ENCODE measurements at places on chromosomes 3 and 15.

- no peak for DNase-seq
Measured at GRCh38 chr15:67593562-67593961, 51.1 kb downstream of the MAP2K5 start.

GRCh38 chr3:54865316-54865715 lies 62.5 kb downstream of the LRTM1 start:
- DNase-seq, result no peak

DNA sequence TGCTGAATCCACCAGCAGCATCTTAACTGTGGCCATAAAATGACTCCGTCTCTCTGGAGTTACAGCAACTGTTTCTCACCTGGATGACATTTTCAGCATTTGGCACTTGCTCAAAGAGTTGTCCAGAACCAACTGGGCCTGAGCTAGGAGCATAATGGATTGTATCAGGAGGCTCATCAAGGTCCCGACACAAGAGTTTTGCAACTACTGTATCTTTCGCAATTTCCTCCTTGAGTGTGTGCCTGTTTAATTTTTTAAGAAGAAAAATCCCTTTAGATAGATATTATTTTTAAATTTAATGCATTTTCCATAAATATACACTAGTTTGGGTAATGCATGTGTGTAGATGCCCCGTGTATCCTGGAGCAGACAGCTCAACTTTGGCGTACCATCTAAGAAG lies 44.3 kb upstream of the C3orf49 start:
- no peak for DNase-seq

DNA sequence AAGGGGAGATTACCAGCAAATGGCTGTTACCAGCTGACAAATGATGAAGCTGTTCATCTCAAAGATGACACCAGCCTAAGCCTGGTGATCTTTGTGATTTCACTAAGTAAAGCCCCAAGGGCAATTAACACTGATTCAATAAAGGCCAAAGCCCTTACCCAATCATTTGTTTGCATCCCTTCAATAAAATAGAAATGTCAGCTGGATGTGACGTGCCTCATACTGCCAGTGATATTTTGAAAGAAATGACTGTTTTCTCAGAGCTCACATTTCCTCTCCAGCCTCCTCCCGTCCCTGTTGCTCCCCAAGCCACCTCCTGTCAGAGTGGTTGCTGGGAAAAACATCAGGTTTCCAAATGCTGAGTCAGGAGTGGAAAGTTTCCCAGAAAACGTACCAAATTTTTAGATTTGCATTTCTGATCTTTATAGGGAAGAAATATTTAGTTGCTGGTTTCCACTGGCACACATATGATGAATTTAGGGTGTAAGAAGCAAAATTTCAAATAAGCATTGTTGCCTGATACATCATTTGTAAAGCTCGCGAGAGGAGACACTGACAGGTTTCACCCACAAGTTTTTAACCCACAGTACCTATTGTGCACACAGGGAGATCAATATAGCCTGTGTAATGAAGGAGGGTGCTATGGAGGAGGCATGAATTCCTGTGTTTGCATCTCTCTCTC lies 21.0 kb downstream of the C2CD4A start:
- DNase-seq, result no peak

DNA sequence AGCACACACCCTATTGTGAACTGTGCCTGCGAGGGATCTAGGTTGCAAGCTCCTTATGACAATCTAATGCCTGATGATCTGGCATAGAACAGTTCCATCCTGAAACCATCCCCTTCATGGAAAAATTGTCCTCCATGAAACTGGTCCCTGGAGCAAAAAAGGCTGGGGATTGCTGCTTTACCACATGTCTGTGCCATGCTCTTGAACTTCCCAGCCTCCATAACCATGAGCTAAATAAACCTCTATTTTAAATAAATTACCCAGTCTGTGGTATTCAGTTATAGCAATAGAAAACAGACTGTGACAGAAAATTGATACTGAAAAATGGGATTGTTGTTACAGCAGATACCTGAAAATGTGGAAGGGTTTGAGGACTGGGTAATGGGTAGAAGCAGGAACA lies 162.7 kb downstream of the RAB11A start:
- DNase-seq, result no peak

DNA sequence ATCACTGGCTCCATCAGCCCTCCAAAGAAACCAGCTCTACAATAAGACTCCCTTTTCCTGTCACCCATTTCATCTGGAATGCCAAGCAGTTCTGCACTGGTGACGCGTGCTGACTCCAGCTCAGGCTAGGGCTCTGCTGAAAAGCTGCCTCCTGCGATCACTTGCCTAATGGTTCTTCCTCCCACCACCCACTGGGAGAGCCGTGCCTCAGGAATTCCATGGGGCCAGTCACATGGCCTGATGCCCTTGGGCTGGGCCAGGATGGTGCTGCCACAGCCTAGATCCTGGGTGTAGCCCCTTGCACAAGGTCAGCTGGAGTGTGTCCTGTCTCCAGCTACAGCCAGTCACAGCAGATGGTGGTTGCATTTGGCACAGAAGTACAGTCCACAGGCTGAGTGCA lies 98.9 kb downstream of the DNAJB8 start:
- DNase-seq, result no peak

DNA sequence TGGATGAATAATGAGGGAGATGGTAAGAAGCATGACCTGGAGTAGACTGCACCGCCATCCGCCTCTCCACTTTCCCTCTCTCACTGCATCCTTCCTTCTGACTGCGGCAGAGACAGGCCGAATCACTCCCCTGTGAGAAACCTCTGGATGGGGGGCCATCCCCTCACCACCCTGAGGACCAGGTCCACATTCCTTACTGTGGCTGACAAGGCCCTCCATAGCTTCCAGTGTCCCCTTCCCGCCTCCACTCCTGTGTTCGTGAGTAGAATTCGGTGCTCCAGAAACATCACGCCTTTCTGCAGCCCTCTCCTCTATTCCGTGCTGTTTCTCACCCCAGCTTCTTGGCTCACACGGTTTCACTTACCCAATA lies 2.8 kb downstream of the PIGZ start:
- DNase-seq, result no peak

DNA sequence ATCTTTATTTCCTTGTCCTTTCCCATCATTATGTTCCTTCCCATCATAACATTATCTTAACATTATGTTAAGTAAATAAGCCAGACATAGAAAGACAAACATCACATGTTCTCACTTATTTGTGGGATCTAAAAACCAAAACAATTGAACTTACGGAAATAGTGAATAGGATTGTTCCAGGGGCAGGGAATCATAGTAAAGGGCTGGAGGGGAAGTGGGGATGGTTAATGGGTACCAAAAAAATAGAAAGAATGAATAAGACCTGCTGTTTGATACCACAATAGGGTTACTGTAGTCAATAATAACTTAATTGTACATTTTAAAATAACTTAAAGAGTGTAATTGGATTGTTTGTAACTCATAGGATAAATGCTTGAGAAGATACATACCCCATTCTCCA lies 36.7 kb upstream of the MBNL1 start:
- DNase-seq, result no peak

GRCh38 chr3:146464783-146465182 lies 4.6 kb downstream of the PLSCR2 start:
- no peak for DNase-seq

- DNase-seq, result no peak
Measured at GRCh38 chr3:39814007-39814406, 4.6 kb downstream of the MYRIP start.

- DNase-seq, result no peak
Measured at GRCh38 chr15:40062816-40063562, 24.0 kb upstream of the SRP14 start.

DNA sequence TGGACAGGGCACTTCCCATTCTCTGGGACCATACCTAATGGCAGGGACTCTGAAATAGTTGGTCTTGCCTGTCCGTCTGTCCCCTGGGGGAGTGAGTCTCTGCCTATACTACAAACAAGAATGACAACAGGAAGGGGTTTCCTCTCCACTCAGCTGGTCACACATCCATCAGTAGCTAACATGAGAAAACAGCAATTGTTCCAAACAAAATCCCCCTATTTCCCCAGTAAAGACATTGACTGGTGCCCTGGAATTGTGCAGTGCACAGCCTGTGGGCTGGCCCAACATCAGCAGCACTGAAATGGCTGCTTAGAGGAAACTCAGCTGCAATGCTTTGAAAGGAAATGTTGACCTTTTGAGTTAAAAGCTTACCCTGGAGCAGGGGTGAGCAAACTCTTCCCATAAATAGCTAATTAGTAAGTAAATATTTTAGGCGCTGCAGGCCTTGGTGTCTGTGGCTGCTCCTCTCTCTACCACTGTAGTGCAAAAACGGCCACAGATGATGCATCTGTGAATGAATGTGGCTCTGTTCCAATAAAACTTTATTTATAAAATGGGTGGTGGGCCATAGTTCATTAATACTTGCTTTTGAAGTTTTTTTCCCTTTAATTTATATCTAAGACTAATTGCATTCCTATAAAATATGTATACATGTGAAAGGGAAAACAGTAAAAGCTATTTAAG lies 174.3 kb downstream of the KLF13 start:
- DNase-seq, result no peak

- DNase-seq, result no peak
Measured at GRCh38 chr15:93072011-93072410, 17.0 kb downstream of the RGMA start.

DNA sequence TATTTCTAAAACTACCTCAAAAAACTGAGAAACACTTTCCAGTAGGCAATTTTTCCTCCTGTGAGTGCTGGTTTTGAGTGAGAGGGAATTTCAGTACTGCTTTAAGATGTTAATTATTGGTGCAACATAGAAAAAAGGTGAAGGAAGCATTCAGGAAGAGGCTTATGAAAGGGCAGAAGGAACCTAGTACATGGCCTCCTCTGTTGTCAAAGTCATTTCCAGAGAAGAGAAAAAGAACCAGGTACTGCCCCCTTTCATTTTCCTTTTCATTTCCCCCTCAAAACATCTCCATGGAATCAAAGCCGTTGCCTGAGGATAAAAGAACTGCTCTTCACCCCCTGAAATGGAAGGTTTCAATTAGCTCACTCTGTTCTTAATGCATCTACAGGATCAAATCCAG lies 19.8 kb downstream of the RARRES1 start:
- no peak for DNase-seq

DNA sequence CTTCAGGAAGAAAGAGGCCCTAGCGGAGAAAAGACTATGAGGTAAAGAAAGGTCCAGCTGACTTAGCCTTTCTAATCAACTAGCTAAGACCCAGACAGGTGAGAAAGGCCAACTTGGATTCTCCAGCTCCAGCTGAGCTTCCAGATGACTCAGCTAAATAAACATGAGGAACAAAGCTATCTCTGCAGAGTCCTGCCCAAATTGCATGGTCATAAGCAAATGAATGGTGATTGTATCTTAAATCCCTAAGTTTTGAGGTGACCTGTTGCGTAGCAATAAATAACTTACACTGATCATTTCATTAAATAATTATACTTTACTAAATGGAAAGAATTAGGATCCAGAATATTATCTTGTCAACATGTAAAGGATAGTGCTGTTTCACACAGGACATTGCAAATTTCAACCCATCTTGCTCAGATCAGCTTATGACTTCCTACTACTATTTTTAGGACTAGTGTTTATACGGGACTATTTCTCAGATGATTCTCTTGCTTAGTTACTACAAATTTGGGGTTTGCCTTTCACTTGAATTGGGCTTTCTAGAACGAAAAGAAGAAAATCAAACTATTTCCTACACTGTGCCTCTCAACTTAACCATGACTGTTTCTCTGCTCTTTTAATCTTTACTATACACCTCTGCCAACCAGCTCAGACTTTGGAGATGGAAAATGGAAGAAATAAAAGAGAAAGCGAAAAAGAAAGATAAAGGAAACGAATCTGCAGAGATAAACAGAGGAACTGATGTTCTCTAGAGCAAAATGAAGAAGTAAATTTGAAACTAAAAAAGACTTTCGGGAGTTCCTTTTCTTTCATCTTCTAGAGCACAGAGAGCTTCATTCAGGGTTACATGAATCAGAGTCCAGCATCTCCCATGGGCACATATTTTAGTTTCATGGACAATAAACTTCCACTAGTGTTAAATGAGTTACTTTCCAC lies 6.6 kb upstream of the ADGRG7 start:
- no peak for DNase-seq

- DNase-seq, result peak; percentile 15
Measured at GRCh38 chr15:77975332-77976094, 102.0 kb downstream of the TBC1D2B start.

DNA sequence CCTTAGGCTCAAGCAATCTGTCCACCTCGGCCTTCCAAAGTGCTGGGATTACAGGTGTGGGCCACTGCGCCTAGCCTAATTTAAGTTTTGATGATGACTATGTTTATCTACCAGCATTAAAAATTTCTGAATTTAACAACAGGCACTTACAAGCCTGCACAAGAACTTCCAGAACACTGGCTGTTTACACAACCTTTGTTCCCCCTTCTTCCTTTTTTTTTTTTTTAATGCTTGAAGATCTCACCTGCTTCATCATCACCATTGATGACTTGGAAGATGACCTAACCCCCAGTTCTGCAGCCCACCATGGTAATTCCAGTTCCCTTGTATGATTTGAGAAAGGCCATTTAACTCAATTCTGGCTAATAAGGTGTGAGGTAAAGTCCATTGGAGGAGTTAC lies 70.4 kb downstream of the GJD2 start:
- no peak for DNase-seq

- no peak for DNase-seq
Measured at GRCh38 chr3:20683910-20684309, 497.9 kb upstream of the SGO1 start.

- DNase-seq, result no peak
Measured at GRCh38 chr3:46092702-46093080, 65.4 kb upstream of the XCR1 start.

DNA sequence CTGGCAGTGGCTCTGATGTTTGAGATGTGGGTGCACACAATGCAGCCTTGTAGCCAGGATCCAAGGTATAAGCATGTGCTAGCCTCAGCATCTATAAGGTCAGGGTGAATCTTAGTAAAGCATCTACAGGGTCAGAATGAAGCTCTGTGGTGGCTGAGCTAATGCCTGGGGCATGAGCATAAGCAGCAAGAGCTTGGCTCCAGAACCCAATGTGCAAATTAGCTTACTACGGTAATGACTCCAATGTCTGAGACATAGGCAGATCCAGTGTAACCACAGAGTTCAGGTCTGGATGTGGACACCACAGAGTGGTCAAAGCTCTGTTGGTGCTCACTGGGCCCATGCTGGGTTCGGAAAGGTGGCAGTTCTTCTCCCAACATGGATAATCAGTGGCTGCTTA lies 304.5 kb upstream of the NECTIN3 start:
- DNase-seq, result no peak

DNA sequence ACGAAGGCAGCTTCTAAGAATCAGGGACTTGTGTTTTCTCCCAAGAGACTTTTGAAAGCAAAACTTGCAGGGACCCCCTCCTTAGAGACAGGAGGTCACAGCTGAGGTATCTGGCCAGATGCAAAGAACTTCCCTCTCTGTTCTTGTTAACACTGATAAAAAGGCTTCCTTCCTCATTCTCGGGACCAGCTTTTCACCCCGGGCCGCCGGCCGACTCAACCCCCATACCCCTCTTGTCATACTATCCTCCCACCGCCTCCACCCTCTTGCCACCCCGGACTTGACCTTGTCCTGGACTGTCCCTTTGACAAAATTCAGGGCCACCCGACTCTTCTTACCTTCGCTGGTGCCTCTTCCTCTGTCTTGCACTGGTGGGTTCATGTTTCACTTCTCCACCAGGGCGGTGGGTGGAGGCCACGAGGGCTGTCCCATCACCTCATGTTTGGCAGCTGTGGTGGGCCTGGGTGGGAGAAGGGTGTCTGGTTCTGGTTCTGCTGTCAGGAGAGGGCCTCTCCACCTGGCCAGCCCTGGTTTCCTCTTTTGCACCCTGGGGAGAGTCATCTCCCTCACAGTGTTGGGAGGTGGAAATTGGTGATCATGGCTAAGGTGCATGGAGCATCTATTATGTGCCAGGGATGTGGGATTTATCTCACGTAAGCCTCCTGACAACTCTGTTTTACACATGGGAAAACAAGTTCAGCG lies 32.5 kb downstream of the BHLHE40 start:
- no peak for DNase-seq

- DNase-seq, result no peak
Measured at GRCh38 chr3:100157685-100158084, 43.4 kb upstream of the FILIP1L start.

All from NCI-H446 treated with DMSO at 0.1 percent for 48 hours (cell line).